CD4-positive, alpha-beta T cell treated with Interleukin-17A for 1 hour (primary cell): ENCODE measurements at places on chromosomes 4 and X.

GRCh38 chrX:133913658-133914388, 71.6 kb downstream of the GPC3 start:
- no peak for DNase-seq

- no peak for DNase-seq
These were observed 18.8 kb upstream of the MXD4 start for GRCh38 chr4:2280531-2281300.

DNA sequence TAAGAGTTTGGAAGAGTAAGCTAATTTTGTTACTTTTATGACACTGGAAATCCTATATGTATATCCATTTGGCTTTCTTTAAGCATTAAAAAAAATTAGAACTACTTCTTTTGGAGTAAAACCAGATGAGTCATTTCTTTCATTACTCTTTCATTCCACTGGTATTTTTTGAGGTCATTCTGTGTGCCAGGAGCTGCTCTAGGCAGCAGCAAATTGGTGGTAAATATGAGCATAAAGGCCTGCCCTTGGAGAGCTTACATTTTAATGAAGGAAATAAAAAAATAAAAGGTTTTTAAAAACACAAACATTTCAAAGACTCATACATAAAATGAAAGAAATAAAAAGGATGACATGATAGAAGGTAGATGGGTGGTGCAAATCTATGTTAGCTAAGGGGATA, 37.4 kb downstream of the MID1 start:
- DNase-seq, result no peak

DNA sequence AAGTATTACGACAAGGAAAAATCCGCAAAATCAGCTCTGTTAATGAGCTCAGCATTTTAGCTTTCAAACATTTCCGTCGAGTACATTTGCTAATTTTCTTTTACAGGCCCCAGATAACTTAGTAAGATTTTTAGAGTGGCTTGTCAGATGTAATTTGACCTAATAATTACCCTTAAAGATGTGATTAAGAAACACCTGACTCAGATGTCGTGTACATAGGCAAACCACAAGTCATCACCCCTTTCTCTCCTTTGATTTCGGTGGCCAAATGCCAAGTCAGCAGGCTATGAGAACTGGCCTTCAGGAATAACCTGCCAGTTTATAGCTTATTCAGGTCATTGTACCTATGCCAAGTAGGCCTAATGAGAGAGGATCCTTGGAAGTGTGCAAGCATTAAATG, 369.6 kb downstream of the PCDH7 start:
- no peak for DNase-seq

- no peak for DNase-seq
These were observed 36.3 kb upstream of the AREG start for GRCh38 chr4:74408639-74409038.

GRCh38 chrX:111191598-111191997, 78.7 kb downstream of the CAPN6 start:
- no peak for DNase-seq

- no peak for DNase-seq
These were observed 357.8 kb upstream of the F9 start for GRCh38 chrX:139172731-139173130.

DNA sequence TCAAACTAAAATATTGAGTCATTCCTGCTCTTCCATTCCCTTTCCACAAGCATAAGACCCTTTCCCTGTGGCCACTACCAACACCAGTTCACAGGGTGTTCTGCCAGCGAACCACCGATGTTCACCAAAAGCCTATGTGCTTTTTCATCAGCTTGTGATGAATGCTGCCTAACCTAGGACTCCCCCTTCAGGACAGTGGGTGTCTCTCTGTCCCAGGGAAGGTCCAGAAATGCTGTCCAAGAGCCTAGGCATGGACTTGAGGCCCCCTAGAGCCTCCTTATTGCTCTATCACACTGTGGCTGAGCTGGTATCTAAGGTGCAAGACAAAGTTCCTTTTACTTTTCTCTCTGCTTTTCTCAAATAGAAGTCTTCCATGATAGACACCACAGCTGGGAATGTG, 1015.6 kb downstream of the PCDH19 start:
- no peak for DNase-seq

DNA sequence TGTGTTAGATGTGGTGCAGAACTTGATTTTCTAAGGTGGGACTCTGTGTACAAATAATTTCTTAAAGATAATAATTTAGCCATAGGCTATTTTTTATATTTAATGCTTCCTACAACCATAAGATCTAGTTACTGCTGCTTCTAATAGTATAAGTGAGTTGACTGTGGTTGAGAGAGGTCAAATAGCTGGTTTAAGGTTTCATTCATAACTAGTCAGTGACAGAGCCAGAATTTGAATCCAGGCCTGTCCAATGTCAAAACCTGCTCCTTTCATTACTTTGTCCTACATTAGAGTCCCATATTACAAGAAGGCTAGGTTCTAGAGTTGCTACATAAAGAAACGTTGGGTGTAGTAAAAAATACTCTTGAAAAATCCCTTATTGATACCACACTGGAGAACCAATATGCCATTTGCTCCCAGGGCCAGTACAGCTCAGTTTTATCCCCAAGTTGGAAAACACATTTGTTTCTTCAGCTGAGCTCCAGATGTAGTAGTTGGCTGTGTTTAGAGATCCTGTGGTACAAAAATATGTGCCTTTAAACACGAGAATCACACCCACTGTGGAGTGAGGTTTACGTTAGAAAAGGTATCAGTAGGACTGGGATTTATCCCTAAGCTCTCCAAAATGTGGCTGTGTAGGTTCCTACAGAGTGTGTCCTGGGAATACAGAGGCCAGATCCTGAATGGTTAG, 84.3 kb downstream of the REPS2 start:
- no peak for DNase-seq

DNA sequence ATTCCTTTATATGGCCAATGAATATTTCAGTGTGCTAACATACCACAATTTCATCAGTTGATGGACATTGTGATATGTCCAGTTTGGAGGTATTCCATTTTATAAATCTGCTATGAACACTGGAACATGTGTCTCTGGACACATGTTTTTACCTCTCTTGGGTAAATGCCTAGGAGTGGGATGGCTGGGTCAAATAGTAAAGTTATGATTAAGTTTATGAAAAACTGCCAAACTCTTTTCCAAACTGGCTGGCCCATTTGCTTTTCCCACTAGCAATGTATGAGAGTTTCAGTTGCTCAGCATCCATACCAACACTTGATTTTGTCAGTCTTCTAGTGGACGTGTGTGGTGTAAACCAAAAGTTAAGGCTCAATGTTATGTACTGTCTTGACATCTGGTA, 40.5 kb downstream of the CEP44 start:
- DNase-seq, result no peak

DNA sequence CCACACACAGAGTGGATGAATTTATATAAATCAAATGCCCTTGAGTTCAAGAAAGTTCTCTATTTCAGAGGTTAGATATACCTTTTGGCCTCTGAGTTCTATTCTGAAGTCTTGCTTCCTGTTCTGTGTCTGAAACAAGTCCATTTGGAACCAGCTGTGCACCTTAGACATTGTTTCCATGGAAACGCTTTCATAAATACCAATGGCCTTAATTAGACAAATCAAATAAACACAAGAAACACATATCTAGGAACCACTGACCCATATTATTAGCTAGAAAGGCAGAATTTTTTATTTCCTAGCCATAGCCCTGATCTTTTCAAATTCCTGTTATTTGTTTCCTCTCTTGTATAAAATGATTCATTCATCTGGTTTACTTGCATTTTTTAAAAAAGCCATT, 8.4 kb upstream of the C4orf54 start:
- DNase-seq, result no peak

- no peak for DNase-seq
These were observed 103.9 kb downstream of the PPA2 start for GRCh38 chr4:105369988-105370387.
